HepG2 (cell line): ENCODE measurements at places on chromosomes 7 and 10.
A peak's percentile ranks its signal among the peaks of the same experiment; 100 is the strongest.

DNA sequence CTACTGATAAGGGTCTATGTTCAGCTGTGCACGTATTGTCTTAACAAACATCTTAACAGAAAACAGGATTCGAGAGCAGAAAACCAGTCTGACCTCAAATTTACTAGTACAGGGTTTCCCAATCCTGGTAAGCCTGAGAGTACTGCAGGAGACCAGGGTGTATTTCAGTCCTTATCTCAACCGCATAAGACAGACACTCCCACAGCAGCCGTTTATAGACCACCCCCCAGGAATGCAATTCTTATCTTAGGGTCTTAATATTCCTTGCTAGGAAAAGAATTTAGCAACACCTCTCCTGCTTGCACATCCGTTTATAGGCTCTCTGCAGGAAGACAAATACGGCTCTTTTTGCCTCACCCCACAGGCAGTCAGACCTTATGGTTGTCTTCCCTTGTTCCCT is 277.3 kb downstream of the SDK1 start:
- DNase-seq = no peak

- DNase-seq = no peak
Measured at GRCh38 chr10:81136261-81136660, 598.6 kb downstream of the SH2D4B start.

DNA sequence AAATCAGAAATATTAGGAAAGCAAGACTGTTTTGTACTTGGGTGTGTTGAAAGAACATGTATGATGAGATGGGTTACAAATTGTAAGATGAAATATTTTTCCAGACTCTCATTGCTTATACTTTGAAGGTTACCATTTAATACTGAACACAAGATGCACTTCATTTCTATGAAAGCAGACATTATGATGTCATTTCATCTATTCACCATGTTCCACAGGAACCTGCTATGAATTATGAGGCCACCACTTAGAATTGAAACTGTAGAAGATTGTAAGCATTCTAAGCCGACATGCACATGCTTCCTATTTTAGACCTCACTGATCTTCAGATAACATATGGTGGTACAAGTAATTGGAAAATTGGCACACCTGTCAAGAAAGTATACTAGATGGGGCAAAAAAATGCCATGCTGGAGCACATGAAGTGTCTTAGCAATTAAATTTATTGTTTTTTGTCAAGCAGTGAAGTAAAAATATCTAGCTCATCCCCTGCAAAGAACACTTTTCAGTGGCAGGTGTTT is 195.0 kb downstream of the PHF14 start:
- DNase-seq = no peak

GRCh38 chr10:71981015-71981875 is 17.1 kb downstream of the CHST3 start:
- peak; percentile 90 for DNase-seq

DNA sequence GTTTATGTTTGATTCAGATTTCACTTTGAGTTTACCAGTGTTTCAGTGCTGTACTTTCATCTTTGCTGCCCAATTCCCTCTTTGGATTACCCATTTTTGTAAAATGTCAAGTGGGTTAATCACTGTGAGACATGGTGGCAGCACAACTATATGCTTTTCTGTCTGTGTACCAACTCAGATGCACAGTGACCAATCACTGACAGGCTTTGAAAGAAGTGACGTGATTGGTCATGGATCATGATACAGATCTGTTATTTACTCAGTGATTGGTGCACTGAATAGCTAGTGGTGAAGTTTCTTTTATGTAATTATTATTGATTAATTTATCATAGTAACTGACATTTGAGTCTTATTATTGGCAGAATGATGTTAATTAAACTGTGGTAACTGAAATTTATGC is 126.9 kb downstream of the SDK1 start:
- DNase-seq = no peak

DNA sequence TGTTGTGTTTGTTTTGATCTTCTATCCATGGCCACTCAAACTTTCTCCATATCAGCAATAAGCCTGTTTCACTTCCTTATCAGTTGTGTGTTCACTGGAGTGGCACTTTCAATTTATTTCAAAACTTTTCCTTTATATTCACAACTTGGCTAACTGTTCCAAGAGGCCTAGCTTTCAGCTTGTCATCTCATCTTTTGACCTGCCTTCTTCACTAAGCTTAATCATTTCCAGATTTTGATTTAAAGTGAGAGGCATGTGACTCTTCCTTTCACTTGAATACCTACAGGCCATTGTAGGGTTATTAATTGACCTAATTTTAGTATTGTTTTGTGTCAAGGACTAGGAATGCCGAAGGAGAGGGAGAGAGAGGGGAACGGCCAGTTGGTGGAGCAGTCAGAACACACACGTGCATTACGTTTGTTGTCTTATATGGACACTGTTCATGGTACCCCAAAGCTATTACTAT is 5.5 kb upstream of the GNAT3 start:
- DNase-seq = no peak

DNA sequence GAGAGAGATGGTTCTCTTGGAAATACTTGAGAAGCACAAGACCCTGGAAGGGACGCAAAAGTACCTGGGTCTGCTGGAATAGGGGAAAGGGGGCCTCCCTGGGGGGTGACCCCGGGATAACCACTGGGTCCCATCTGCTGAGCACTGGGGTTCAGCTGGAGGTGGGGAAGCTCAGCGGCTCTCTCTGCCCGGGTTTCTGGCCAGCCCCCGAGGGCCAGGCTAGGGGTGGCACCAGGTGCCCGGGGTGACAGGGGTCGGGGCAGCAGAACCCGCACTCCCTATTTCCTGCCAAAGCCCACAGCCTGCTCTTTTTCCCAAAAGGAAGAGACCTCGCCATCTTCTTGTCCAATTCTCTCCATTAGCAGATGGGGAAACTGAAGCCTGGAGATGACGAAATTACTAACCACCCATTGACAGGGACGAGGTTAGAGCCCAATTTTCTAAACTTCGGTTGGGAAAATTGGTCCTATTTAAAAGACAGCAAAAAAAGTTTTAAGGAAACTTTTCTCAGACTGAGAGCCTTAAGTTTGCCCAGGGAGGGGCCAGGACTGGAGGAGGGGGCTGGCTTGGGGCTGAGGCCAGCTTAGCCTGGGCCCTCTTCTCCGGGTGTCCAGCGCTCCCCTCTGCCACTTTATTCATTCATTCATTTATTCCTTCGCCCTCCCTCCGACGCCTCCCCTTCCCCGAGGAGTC is 17.8 kb upstream of the GATA3 start:
- no peak for DNase-seq

- peak; percentile 95 for DNase-seq
Measured at GRCh38 chr10:30438021-30438850, 4.3 kb downstream of the MAP3K8 start.

DNA sequence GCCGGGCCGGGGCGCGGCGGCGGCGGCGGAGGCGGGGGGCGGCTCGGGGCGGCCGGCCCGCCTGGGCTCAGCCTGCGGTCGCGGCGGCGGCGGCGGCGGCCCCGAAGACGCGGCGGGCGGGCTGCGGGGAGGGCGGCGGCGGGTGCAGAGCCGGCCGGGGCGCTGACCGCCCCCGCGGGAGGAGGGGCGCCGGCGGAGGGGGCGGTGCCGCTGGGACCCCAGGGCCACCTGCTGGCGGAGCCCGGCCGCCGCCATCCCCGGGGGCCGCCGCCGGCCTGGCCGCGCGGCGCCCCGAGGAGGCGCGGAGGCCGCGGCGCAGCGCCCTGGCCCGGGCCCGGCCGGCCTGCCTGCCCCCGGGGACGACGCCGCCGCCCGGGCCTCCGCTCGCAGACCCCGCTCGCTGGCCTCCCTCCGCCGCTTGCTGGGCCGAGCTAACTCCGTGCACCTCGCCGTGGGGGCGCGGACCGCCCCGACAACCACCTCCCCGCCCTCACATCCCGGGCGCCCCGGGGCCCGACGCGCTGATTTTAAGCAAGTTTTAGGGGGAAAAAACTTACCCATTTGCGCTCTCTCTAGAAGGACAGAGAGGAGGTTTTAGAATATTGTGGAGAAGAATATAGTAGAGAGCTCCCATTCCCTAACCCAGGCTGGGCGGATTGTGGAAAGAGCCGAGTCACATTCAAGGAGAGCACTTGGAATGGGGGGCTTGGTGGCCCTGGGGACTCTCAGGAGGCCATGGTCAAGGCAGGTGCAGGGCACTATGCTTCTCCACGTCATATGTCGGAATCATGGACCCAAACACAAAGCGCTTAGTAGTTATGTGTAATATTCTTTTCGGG is at the start of gene BEND7:
TSS of gene BEND7 (minus strand) at position 140 of the 839 bp plus-strand sequence. CDS start 481 bp downstream, outside the sequence.
- DNase-seq = no peak
